Right lobe of liver (tissue), 6 donors: ENCODE measurements at places on chromosomes 7 and 10.
A peak's percentile ranks its signal among the peaks of the same experiment; 100 is the strongest.

DNA sequence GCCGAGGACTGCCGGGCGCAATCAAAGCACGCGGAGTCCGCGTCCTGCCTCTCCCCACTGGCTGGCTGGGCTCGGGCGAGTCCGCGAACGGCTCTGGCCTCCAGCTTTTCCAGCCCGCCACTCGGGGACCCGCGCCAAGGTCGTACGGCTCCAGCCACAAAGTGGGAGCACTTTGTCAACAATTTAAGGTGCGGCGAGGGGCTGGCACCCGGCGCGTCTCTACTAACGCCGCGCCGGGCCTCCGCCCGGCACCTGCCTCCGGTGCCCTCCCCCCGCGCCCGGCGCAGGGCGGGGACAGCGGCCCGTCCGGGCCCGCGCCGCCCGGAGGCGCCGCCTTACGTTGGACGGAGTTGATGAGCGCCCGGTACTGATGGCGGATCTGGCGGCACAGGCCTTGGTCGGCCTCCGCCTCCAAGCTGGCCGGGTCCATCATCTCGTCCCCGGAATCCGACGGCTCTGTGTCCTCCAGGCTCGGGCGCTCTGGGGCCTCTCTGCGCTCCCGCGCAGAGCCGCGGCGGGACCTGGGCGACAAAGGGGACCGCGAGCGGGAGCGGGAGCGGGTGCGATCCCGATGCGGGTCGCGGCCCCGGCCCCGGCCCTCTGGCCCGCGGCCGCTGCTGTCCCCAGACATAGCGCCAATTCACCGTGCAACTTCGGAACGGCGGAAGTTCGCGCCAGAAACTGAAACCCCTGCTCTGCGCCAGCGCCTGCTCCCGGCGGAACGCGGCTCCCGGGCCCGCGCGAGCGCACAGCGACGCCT lies at the start of gene NSMCE4A:
TSS of gene NSMCE4A (minus strand) at position 683 of the 760 bp plus-strand sequence. CDS start at position 631, 52 bp downstream.
- peak within 1 kb of the TSS; percentile 84 for H3K4me3 ChIP-seq
- DNase-seq, result peak; percentile 86
- peak within 1 kb of the TSS; percentile 94 for H3K27ac ChIP-seq
- no peaks in the 10 kb centered on the region for H3K4me1 ChIP-seq
- no peaks in the 10 kb centered on the region for H3K36me3 ChIP-seq

DNA sequence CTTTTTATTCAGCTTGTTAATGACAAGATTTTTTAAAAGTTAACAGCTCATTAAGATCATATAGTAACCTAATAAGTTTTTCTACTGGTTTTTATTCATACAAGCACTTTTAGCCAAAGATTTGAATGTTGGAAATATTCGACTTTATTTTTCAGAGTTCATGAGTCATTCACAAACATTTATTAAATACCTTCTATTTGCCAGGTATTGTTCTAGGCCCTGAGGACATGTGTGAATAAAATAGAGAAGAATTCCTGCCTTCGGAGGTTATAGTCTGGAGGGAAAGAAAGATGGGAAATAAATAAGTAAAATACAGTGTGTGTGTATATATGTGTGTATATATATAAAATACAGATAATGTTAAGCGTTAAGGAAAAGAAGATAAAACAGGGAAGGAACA lies 31.5 kb downstream of the BTAF1 start:
- H3K27ac ChIP-seq, result no peak overlapping the region
- peaks cover 16% of the 10 kb centered on the region for H3K36me3 ChIP-seq
- H3K4me3 ChIP-seq, result no peak overlapping the region

- H3K4me3 ChIP-seq, result peak overlapping the region; percentile 59
- H3K27me3 ChIP-seq, result no peaks in the 10 kb centered on the region
- H3K36me3 ChIP-seq, result no peaks in the 10 kb centered on the region
These were observed 589 bp upstream of the RAPGEF5 start for GRCh38 chr7:22357311-22358175.

- H3K27me3 ChIP-seq, result no peaks in the 10 kb centered on the region
- no peak for DNase-seq
- no peak overlapping the region for H3K4me3 ChIP-seq
- H3K36me3 ChIP-seq, result no peaks in the 10 kb centered on the region
These were observed 254.5 kb upstream of the RNF32 start for GRCh38 chr7:156386097-156386496.

GRCh38 chr10:63390521-63390920 lies 75.3 kb downstream of the JMJD1C start:
- H3K27me3 ChIP-seq, result no peaks in the 10 kb centered on the region
- H3K27ac ChIP-seq, result no peak overlapping the region
- no peaks in the 10 kb centered on the region for H3K4me1 ChIP-seq
- no peaks in the 10 kb centered on the region for H3K36me3 ChIP-seq

DNA sequence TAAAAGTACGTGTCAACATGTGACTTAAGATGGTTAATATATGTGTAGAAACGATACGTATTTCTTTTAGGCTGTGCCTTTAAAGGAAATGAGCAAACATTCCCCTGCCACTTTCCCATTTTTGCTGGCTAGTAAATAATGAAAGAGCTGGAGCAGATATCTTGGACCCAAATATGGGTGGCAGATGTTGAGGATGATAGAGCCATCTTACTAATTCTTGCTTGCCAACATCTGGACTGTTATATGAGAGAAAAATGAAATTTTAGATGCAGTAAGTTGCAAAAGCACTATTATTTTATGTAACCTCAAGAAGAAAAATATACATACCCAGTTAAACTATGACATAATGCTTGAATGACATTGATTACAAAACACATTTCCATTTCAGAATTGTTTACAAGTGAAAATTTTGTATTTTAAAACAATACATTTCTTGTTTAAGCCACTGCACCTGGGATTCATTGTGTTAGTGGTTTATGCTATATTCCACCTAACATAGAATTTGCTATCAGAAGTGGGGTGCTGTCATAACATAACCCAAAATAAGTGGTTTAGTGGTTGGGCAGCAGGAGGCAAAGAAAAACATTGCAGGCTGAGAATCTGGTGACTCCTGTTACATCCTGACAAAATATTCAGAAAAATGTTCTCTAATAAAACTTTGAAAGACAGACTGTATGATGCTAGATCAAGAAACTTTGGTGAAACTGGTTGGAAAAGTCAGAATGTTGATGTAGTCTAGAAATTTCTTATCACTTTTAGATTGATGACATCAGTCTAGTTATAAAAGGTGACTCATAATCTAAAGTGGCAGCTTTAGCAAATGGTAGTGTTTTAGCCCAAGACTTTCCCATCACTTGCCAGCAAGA lies 305.0 kb downstream of the PTEN start:
- no peaks in the 10 kb centered on the region for H3K4me1 ChIP-seq
- H3K4me3 ChIP-seq, result no peak overlapping the region
- DNase-seq, result no peak
- no peak overlapping the region for H3K27ac ChIP-seq
- H3K27me3 ChIP-seq, result no peaks in the 10 kb centered on the region
